Prostate gland (tissue), 2 donors: ENCODE measurements at places on chromosomes 5 and 9.

GRCh38 chr9:101677861-101678260, 60.6 kb downstream of the GRIN3A start:
- DNase-seq = no peak

- DNase-seq = no peak
Measured at GRCh38 chr5:39750661-39751060, 325.9 kb upstream of the DAB2 start.

- no peak for DNase-seq
Measured at GRCh38 chr5:71700803-71701202, 18.3 kb upstream of the CARTPT start.

- DNase-seq = peak; percentile 34
Measured at GRCh38 chr5:122312591-122313406, 762 bp downstream of the SNCAIP start.

GRCh38 chr9:96556701-96557461, 62.8 kb downstream of the CDC14B start:
- DNase-seq = no peak

DNA sequence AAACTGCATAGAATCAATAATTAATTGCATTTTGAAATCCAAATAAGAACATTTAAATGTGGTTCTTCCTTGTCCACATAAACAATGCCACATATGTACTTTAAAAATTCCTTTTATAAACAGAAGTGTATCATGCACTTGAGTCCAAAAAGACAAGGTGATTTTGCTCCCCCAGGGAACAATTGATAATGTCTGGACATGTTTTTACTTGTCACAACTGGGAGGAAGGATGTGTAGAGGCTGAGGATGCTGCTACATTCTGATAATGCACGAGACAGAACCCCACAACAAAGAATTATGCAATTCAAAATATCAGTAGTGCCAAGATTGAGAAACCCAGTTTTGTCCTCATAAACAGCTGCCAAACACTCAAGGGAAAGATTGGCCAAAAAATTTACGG, 181.1 kb upstream of the ISL1 start:
- DNase-seq = no peak

DNA sequence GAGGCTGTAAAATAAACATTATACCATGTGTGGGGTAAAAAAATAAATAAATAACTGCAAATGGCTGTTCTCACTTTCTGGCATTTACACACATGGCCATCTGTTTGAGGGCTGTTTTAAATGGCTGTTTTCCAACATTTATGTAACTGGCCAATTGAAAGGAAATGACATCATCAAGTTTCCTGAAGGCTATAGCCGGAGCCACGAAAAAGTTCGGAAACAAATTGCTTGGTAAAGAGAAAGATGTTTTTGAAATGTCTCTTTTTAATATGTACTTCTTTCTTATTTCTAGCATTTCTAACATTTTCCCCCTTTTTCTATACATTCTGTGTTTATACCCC, 95.4 kb upstream of the DAB2 start:
- DNase-seq = no peak

DNA sequence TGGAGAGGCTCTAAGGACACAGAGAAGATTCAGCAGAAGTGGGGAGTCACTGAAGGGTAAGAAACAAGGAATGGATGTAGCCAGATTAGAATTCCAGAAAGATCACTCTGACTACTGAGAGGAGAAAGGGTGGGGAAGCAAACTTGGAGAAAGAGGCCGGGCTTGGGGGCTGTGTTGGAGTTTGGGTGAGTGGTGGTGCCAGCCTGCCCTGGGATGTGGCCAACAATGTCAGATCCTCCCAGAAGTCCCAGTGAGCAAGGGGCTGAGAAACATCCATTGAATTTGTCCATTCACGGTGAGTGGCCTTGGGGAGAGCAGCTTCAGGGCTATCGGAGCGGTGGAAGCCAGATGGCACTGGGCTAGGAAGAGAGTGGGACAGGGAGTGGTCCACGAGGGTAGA, 60.4 kb downstream of the COL15A1 start:
- no peak for DNase-seq

DNA sequence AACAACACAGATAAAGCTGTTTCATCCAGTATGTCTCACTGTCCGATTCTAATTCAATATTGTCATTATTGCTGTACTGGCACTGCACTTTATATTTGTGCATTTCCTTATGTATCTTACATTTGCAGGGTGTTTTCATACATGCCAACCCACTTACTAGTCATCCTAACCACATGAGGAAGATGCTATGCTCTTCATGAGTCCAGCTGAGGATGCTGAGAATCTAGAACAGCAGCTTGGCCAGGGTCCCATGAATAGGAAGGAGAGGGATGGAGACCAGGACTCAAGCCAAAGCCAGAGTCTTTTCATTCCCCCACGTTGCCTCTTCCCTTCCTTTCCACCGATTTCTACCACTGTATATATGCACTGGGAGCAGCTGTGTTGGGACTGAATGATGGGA, 292.8 kb upstream of the KLF4 start:
- DNase-seq = no peak

DNA sequence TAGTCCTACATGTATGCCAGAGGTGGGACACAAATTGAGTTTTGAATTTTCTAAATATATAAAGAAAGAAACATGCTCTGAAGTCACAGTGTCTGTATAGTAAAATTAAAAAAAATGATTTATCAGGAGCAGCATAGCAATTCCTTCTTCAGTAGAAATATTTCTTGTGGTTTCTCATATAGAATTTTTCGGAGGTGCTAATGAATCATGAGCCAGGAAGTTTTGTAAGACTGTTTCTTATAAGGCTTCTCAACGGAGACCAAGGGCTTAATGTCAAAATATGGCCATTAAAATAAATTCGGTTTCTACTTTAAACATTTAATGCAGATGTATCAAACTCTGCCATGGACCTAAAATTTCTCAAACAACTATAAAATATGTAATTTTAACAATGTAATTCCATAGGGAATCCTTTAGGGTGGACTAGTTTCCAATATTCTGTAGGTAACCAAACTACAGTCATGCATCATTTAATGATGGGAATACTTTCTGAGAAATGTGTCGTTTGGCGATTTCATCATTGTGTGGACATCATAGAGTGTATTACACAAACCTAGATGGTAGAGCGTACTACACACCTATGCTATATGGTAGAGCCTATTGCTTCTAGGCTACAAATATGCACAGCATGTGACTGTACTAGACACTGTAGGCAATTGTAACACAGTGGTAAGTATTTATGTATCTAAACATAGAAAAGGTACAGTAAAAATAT, 66.3 kb downstream of the ANKRD55 start:
- DNase-seq = no peak

DNA sequence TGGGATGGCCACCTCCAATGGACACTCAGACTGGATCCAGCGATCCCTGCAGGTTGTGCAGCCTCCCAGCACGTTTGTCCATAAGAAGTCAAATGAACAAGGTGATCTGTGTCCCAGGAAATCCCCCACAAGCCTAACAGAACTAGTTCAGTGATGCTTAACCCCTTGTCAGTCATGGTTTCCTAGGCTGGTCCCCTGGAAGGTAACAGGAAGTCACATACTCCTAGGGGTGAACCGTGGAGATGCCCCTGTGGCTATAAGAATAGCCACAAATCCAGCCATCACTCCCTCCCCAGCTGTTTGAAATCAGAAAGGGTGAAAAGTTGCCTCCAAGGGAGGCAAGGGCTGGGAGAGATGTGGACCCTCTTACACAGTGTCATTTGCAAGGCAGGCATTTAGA, 22.5 kb downstream of the PAX5 start:
- DNase-seq = no peak

- DNase-seq = no peak
Measured at GRCh38 chr5:10315824-10316509, 8.3 kb upstream of the CMBL start.

- no peak for DNase-seq
Measured at GRCh38 chr5:150647275-150648251, 7.1 kb downstream of the SYNPO start.

GRCh38 chr9:35489313-35490154, at the start of gene RUSC2:
RUSC2 (plus strand) TSS chr9:35490111; CDS start chr9:35546522, 56,411 bp downstream.
- peak; percentile 67 for DNase-seq

DNA sequence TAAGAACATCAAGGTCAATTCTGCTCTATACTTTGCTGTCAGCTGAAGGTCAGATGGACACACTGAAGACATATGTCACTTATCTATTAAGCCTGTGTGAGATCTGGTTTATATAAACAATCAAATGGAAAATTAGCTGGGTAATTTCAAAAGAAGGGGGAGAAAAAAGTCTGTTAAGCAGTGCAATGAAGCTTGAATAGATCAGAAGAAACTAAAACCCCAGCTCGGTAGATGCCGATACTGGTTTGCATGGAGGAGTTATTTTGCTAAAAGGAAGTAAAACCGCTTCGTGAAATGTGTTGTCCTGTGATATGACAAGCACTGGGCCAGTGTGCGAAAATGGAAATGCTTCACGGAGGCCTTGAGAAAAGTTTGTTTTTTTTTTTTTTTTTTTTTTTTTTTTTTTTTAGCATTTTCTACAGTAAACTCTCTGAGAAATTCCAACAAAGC, 148.8 kb downstream of the MEF2C start:
- DNase-seq = no peak

GRCh38 chr5:161263191-161263590, 283.3 kb downstream of the GABRB2 start:
- no peak for DNase-seq

- no peak for DNase-seq
Measured at GRCh38 chr5:123119334-123119986, 30.4 kb downstream of the PRDM6 start.

GRCh38 chr9:98572054-98572627, 136.6 kb downstream of the GABBR2 start:
- DNase-seq = no peak

- no peak for DNase-seq
Measured at GRCh38 chr5:99587983-99588382, 659.2 kb upstream of the CHD1 start.
